ENCODE measurements at places on chromosomes 5 and 9.
A peak's percentile ranks its signal among the peaks of the same experiment; 100 is the strongest.

- no peak for DNase-seq
Measured at GRCh38 chr5:122785294-122785693, 10.4 kb downstream of the SNX2 start.

- no peak for DNase-seq
Measured at GRCh38 chr5:73312146-73312871, 136.3 kb downstream of the FOXD1 start.

- DNase-seq, result no peak
Measured at GRCh38 chr9:92804727-92805126, 40.1 kb upstream of the BICD2 start.

- no peak for DNase-seq
Measured at GRCh38 chr9:131981116-131981776, 98.4 kb downstream of the MED27 start.

GRCh38 chr9:26527931-26528330 lies 364.7 kb downstream of the CAAP1 start:
- no peak for DNase-seq

DNA sequence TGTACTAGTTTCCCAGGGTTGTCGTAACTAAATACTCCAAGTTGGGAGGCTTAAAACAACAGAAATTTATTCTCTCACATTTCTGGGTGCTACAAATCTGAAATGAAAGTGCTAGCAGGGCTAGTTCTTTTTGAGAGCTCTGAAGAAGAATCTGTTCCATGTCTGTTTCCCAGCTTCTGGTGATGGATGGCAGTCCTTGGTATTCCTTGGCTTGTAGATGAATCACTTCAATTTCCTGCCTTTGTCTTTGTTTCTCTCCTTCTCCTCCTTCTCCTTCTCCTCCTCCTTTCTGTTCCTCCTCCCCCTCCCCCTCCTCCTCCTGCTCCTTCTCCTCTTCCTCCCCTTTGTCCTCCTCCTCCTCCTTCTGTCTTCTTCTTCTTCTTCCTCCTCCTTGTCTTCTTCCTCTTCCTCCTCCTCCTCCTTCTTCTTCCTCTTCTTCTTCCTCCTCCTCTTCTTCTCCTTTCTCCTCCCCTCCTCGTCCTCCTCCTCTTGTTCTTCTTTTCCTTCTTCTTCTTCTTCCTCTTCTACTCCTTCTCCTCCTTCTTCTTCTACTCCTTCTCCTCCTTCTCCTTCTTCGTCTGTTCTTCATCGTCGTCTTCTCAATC lies 104.7 kb upstream of the ANKRD55 start:
- DNase-seq, result no peak

DNA sequence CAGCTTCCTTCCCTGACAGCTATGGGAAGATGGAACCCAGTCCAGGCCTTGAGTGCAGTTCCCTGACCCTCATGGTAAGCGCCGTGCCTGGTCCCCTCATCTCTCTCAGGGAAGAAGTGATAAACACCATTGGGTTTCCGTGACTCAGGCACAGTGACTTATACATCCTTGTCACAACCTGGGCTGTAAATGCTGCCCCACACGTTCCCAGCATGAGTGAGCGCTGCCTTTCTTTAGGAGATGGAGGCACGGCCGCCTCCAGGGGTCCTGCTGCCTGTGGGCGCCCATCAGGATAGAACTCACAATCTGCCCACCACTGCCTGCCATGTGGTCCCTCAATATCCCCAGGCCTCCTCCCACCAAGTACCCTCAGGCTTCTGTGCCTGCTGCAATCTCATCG lies 8.3 kb upstream of the NKD2 start:
- no peak for DNase-seq

DNA sequence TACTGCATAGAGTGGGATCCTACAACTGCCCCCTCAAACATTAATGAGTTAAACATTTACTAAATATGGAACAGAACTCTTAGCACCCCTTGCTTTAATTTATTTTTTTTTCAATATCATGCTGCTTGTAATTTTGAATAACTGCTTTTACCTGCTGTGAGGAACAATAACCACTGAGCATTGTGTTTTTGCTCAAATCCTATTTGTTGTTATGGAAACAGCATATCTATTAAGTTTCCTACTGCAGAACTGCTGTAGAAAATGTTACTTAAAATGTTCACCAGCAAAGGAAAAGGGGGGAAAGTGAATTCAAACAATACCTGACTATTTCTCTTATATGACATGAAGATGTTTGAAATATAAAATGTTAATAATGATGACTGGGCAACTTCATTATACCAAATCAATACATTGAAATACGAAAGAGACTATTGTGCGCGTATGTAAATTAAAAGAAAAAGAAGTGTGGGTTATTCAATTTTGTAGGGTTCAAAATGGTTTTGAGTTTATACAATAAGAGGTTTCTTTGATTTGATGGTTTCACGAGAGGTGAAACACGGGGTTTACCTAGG lies 1043.8 kb upstream of the NUDT12 start:
- DNase-seq, result peak; percentile 87

GRCh38 chr9:7129391-7129790 lies 371.6 kb downstream of the KDM4C start:
- DNase-seq, result no peak

Data from NCI-H748 treated with DMSO at 0.1 percent for 48 hours (cell line).